KG1 (cell line): ENCODE measurements at places on chromosomes 3 and 15.

- DNase-seq, result no peak
These were observed 150.9 kb downstream of the FMN1 start for GRCh38 chr15:33043636-33044035.

- DNase-seq, result no peak
These were observed 5.8 kb upstream of the TGFBR2 start for GRCh38 chr3:30600572-30600971.

DNA sequence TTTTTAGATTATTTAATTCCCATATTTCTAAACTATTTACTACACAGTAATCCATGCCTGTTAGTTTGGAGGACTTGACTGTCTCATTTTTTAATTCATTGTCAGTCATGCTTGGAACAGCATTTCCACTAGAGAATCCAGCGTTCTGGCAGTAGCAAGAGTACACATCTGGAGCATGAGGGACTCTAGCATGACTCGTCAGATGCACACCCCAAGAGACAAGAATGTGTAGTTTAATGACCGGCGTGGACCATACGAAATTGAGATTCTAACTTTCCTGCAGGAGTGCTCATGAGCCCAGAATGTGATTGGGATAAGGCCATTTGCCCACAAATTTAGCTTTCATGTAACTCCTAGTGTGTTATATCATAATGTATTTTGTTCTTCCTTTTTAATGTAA lies 48.9 kb downstream of the ASB7 start:
- no peak for DNase-seq

DNA sequence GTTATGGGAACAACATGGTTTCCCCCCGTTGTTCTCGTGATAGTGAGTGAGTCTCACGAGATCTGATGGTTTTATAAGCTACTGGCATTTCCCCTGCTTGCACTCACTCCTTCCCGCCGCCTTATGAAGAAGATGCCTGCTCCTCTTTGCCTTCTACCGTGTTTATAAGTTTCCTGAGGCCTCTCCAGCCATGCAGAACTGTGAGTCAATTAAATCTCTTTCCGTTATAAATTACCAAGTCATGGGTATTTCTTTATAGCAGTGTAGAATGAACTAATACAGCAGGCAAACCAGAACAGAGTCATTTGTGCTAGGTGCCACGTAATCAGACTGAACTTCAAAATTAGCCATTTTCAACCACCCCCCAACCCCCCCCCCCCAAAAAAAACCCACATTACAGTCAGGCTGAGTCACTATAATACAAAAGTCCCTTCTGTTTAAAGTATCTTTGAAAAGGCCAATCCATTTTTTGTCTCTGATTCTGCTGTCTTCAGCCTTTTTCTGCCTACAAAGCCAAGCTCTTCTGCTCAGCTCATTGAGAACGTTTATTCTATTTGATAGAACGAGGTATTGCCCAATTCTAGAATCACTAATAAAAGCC lies 4.1 kb downstream of the OR4F6 start:
- no peak for DNase-seq

- no peak for DNase-seq
These were observed 264.0 kb downstream of the KLF13 start for GRCh38 chr15:31590609-31591008.

- no peak for DNase-seq
These were observed 63.7 kb downstream of the SRGAP3 start for GRCh38 chr3:9185701-9186100.

- DNase-seq, result no peak
These were observed 3.0 kb downstream of the TRPM1 start for GRCh38 chr15:31098491-31098917.

DNA sequence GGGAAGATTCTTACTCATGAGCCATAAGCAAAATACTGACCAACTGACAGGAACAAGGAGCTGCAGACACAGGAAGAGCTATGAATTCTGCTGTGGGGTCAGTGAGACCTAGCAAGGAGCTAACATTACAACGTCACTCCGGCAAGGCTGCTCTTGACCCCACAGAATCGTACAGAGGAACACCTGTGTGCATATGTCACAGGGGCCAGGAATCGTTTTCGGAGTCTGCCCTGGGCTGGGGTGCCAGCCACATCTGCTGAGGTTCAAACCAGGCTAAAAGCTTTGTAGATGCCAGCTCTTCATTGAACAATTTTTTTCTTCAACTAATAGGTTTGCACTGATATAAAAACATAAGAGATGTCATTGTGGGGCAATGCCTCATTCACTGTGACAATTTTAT lies 82.6 kb downstream of the LRRK1 start:
- no peak for DNase-seq

DNA sequence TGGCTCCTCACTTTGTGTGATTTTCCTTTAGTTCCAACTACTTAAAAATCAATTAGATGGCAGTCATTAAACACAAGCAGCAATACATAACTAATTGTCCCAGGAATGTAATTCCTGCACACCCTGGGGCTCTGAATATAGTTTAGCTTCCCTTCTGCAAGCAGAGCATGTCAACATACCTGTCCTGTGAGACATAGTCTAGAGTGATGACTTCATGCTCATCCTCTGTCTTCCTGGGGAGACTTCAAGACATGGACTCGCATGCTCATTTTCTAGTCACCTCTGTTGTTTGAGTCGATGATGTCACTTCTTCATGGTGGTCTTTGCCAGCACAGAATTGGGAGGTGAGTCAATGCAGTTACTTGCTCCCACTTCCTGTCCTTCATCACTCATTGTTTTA lies 15.7 kb downstream of the C3orf52 start:
- no peak for DNase-seq

DNA sequence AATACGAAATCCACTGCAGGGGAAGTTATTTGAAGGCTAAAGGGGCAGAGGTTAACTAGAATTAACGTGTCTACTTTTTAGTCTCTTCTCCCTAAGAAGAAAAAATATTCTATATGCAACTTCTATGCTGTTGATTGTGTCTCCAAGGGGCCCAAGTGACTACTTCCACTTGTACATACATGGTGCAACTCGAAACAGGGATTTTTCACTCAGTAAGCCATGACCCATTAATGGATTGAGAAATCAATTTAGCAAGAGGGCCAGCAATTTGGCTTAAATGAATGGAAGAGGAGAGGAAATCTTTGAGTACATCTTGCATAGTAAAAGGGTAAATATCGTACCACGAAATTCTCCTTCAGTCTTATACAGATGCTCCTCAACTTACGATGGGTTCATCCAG lies 151.1 kb upstream of the HES1 start:
- no peak for DNase-seq

DNA sequence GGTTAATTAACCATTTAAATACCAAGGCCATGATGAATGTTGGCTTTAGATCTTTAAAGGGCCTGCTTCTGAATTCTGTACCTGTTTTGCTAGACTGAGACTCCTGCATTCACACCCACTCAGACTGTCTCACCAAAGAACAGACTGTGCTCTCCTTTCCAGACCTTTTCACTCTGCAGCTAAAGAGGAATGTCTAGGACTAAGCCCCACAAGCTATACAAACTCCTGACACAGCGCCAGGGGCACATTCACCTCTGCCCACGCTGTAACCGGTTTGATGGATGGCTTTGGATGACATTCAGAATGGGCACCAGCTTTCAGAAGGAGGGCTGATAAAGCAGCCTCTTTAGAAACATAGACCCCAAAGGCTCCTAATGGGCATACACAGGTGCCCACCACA lies 200.1 kb downstream of the KCNMB2 start:
- no peak for DNase-seq

- no peak for DNase-seq
These were observed 8.9 kb downstream of the CHDH start for GRCh38 chr3:53837331-53837730.

DNA sequence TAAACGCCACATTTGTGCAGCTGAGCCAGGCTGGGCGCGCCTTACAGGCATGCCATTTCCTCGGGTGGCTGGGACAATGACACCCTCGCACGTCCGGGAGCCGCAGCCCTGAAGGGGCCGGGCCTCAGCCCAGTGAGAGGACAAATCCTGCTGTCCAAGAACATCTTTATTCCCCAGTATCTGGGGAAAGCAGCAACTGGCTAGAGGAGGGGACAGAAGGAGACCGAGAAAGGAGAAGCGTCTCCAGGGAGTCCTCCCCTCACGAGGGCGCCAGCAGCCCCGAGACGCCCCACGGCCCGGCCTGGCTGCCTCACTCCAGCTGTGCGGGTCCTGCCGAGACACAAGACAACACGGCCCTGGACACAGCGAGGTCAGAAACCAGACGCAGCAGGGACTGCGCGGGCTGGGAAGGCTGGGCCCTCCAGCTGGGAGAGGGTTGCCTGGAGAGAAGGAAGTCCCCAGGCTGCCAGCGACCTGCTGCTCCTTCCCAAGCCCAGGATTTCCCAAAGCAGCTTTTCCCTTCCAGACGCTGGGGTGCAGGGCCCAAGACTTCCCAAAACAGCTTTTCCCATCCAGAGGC lies 130.2 kb downstream of the CHSY1 start:
- DNase-seq, result peak; percentile 26

- DNase-seq, result no peak
These were observed 37.6 kb downstream of the VIPR1 start for GRCh38 chr3:42539871-42540714.

- DNase-seq, result no peak
These were observed 55.8 kb upstream of the DGKG start for GRCh38 chr3:186417791-186418190.

GRCh38 chr15:77591968-77592613 lies 40.6 kb downstream of the LINGO1 start:
- no peak for DNase-seq

DNA sequence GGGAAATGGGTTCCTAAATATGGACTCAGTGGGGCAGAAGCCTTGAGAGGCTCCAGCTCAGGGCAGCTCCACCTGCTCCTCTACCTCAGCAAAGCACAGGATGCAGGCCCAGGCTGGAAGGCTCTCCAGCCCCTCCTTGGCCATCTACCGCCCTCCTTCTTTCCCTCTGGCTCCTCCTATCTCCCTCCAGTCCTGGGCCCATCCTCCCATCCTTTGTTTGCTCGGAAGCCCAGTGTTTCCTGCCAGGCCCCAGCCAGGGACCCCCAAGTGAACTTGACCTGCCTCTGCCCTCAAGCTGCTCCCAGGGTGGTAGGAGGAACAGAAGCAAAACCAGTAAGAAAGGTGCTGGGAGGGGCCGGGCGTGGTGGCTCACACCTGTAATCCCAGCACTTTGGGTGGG lies 20.1 kb downstream of the MAPKAPK3 start:
- DNase-seq, result no peak

DNA sequence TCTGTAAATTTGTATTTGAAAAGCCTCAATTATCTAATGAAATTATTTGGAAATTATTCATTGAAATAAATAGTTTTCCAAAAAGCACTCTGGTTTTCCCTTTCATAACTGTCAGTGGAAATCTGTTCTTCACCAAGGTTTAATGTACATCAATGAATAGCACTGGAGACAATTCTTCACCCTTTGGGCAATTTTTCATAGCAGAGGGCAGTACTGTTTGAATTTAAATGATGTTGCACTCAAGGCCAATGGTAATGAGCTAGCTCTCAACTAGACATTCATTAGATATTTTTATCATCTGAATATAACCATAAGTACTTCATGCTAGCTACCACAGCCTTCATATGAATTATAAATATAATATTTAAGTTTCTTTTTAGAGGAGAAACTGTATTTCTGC lies 658.2 kb upstream of the CCDC54 start:
- DNase-seq, result no peak

- no peak for DNase-seq
These were observed 25.9 kb downstream of the SHISA5 start for GRCh38 chr3:48477959-48478520.

DNA sequence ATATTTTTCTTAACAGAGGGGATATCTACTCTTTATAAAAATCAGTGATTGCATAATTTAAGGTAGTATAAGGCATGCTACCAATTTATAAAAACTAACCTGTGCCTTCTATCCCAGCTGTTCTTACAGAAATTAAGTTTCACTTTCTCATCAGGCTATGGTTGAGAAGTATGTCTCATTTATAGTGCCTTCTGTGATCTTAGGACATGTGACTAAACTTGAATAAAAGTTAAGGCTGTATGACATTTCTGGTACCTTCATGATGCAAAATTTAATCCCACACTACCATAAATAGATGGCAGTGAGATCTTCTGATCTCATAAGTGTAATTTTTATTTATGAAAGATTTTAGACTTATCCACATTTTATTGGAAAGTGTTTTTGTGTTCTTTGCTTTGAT lies 12.6 kb downstream of the TIPARP start:
- DNase-seq, result no peak

- DNase-seq, result peak; percentile 70
These were observed 89.7 kb downstream of the LIPC start for GRCh38 chr15:58521293-58521991.

DNA sequence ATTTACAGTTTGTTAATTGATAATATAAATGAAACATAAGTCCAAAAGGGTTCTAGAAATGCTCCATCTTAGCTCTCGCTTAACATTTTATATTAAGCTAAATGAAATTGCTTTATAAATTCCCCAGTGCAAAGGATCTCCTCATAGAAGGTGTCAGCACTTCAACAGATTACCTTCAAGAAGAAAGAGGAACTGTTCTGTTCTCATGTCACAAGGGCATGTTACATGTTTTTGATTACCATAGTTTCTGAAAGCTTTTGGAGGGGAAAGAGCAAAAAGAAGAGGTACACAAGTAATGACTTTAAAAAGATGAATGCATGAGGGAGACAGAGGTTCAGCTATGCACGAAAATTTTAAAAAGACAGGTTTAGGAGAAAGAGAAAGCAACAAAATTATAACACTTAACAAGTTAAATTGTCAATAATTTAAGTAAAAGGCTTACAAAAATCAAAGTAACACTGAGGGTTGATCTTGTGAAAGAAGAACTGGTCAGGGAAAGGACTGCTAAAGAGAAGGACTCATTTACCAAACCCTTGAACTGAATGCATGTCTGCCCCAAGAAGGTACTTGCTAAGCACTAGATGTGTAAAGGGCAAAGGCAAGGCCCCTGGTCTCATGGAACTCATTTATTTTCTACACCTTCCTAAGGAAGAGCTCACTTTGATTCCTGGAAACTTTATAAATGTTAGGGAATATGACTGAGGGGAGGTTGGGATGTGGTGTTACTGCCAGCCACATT lies 45.1 kb downstream of the CCDC191 start:
- DNase-seq, result no peak

GRCh38 chr3:133412183-133413132 lies 12.6 kb downstream of the BFSP2 start:
- DNase-seq, result no peak

GRCh38 chr3:184315543-184315867 lies 1.1 kb downstream of the EIF4G1 start:
- no peak for DNase-seq

DNA sequence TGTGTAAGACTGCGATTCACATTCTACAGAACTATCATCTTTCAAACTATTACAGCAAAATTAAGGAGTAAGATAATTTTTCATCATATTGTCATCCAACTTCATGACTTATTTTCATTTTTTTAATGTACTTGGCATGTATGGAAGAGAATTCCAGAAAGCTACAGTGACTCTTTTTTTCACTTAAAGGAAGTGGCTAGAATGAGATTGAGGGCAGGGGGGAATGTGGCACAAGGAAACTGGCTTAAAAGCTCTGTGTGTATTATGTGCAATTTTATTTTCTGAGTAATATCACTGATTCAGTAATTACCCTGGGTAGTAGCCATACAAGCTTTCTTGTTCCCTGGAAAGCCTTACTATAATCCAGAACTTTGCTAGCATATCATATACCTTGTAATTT lies 94.6 kb downstream of the FILIP1L start:
- DNase-seq, result no peak

GRCh38 chr3:61890167-61890566 lies 328.8 kb downstream of the PTPRG start:
- DNase-seq, result no peak

- DNase-seq, result no peak
These were observed 407.2 kb upstream of the UBE2E2 start for GRCh38 chr3:22795917-22796316.
